ENCODE measurements at places on chromosomes 1 and 21.

DNA sequence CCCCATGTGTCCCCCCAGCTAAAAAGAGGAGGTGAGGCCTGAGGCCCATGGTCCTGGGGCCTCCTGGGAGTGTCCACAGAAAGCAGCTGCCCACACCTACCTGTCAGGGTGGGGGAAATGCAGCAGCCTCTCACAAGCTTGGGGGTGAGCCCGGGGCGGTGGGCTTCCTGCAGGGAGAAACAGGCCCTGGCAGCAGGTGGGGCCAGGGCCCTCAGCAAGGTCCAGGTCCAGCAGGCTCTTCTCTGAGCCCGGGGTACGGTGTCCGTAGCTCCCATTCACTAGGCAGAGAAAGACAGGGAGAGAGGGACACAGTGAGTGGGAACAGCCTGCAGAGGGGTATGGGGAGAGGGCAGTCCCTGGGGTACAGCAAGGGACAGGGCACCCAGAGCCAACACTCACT lies 139.0 kb downstream of the GLIS1 start:
- no peak for DNase-seq

DNA sequence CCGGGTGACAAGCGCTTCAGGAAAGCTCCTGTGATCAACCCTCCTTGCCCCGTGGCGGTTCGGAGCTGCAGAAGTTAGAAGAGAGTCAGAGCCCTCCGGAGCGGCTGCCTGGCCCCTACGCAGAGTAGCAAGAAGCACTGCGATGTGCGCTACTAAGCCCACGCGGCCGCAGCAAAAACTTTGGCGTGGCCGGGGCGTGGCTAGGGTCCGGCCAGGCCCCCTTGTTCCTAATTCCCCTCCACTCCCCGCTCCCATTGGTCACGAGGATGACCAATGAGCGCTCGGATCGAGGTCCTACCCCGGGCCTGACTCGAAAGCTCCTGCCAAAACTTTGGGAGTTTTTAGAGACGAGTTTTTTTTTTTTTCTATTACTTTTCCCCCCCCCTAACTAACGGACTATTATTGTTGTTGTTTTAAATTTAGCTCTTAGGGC lies at the start of gene HLX:
HLX (plus strand) TSS at position 368 of the 433 bp plus-strand sequence. CDS start 415 bp downstream, outside the sequence.
- DNase-seq = no peak

GRCh38 chr1:229432116-229432461 lies 1.8 kb downstream of the ACTA1 start:
- DNase-seq = no peak

GRCh38 chr1:107344268-107344760 lies 203.5 kb downstream of the NTNG1 start:
- no peak for DNase-seq

- no peak for DNase-seq
Observed at GRCh38 chr1:3054474-3054873, 14.5 kb upstream of the PRDM16 start.
